Fibroblast of mammary gland (primary cell): ENCODE measurements at places on chromosomes 3 and 15.

- peak; percentile 64 for DNase-seq
Measured at GRCh38 chr3:11591391-11592282, 52.1 kb downstream of the VGLL4 start.

DNA sequence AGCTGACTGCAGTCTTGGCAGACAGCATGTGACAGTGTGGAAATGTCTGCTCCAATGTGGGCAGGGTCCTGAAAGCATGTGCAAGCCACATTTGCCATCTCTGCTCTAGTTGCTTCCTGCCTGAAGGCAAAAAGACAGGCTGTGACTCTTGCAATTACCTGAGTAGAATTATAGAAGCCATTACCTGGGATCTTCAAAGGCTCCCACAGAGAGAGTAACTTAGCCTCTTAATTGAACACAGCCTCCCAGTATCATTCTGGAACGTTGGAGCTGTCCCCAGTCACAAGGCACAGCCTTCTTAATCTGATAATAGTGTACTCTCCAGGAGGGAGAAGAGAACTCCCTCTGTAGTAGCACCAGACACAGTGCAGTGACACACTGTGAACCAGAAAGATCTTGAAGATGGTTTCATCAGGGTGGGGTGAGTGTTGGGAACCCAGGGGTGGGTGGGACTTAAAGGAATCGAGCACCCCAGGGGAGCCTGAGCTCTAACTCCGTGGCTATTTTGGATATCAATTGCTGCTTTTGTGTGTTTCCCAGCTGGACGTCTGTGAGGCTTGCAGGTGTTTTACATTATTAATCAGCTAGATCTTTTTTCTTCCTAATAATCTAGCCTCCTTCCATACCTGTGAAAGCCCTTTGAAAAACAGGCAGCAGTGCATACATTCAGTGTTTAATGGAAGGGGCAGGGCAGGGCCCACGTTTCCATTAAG is 40.6 kb upstream of the GLCE start:
- DNase-seq: no peak

- DNase-seq: peak; percentile 72
Measured at GRCh38 chr3:49377483-49377882, 19.3 kb upstream of the GPX1 start.

DNA sequence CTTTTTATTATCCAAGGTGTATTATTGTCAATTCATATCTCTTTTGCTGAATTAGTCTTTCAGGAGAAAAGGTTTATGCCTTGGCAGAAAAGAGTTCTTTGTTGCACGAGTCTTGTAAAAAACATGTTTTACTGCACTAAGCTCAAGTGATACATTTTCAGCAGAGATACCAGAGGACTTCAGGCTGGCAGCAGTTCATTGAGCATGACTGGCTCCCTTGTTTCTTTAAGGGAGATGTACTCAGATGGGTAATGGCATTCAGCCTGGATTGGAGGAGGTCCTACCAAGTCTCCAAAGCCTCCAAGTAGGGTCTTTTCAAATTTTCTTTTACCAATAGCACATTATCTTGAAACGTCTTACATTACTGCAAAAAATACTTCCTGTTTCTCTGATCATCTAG is 400.1 kb downstream of the NSUN3 start:
- no peak for DNase-seq

- no peak for DNase-seq
Measured at GRCh38 chr3:13536432-13536831, 12.5 kb upstream of the FBLN2 start.

GRCh38 chr3:189530822-189531221 is 100.4 kb upstream of the TP63 start:
- DNase-seq: peak; percentile 19

- no peak for DNase-seq
Measured at GRCh38 chr3:194231929-194232832, 96.2 kb downstream of the HES1 start.

DNA sequence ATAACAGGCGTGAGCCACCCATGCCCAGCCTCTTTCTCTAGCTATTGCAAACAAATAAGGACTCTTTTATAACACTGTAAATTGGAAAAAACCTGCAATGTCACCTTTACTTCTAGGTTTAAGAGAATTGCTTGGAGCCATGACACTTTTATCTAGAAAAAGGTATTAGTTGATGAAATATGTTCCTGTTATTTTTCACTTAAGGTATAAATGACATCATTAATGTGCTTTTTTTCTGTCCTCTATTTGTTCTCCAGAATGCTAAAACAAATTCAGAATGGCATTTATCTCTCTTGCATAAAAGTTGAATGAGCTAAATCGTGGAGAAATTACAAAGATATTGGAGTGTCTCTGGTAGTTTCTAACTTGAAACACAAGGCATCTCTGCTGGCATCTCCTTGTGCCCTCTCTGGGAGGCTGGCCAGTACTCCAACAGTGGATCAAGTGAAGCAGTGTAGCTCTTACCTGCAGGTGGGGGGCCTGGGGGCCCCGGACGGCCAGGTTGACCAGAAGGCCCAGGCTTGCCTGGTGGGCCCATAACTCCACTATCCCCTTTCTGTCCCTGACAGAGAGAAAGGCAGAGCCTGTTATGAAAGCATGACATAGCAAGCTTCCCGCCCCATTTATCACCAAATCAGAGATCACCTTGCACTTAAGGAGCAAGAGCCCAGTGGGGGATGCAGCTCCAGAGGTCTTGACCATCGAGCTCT is 38.6 kb downstream of the EAF1 start:
- DNase-seq: no peak

GRCh38 chr15:48416301-48416700 is 85.1 kb downstream of the DUT start:
- no peak for DNase-seq

- peak; percentile 77 for DNase-seq
Measured at GRCh38 chr3:184505076-184505878, 56.3 kb upstream of the EPHB3 start.

DNA sequence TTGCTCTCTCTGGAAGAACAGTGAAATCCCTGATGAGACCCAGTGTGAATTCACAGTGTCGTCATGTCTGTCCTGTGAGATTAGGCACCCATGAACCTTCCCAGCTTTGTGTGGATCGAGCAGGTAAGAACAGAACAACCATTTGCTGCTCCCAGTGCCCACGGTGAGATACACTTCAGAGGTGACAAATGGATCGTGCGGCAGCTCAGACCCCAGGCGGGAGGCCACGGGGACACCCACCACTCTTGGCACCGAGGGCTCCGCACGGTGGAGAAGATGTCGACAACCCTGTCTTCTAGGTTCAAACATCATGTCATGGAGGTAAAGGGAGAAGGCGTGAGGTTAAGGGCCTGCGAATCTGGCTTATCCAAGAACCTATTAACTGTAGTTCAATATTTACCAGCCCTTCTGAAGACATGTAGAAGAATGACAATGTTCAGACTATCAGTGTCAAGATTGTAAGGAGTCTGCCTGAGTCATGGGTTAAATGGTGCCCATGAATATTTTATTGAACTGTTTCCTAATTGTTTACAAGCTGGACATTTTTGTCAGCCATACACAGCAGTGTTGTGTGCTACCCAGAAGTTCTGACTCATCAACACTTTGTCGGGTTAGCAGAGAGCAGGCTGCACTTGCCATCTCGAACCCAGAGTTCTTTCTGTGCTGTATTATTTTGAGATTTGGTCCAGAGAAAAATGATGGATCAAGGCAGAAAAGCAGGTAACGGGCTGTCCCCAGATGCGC is 15.5 kb upstream of the PCSK6 start:
- DNase-seq: no peak

DNA sequence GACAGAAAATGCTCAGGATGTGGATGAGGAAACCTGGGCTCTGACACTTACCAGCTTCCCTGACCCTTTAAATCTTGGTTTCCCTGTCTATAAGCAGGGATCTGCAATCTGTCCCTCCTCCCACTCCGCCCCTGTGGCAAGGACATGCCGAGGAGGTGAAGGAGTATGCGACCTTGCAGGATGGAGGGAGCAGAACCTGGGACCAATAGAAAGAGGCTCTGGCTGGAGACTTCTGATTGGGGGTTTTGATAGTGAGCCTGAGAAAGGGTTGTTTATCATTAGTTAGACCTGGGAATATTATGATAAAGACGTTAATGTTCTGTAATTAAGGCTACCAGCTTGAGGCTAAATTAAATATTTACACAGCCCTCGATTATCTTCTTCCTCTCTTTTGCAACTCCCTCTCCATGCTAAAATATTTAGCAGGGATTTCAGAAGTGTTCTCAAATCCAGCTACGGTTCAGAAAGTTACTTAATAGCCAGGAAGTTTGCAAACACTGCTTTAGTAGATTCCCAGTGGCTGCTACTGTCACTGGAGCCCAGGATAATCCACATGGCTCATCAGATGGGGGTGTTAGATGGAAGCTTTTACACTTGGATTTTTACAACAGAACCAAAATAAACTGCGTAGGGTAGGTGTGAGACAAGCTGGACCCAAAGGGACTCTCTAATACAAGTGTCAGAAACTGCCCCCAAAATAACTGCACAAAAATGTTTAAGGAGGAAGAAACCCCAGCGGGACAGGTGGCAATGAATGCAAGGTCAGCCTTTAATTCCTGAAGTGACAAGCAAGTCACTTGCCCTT is 9.2 kb upstream of the PAQR5 start:
- DNase-seq: no peak

- DNase-seq: no peak
Measured at GRCh38 chr3:164460851-164461250, 617.4 kb downstream of the SI start.

GRCh38 chr3:128376516-128376915 is 90.2 kb downstream of the DNAJB8 start:
- DNase-seq: no peak

DNA sequence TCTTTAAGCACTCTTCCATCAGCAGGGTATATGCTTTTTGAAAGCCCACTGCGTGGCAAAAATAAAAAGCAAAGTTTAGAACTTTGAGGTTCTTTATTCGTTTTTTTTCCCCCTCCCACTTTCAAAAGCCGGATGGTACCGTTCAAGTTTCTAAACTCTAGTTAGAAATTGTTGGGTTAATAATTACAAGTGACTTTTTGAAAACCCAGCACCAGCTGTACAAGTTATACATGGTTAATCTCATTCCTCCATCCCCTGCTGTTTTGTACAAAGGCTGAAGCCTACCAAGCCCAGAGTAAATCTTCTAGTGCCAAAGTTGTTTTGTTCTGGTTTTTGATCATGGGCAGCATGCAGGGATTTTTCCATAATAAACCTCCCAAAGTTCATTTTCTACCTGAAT is 48.6 kb downstream of the WDR72 start:
- no peak for DNase-seq

- no peak for DNase-seq
Measured at GRCh38 chr15:85154061-85154460, 172.4 kb downstream of the PDE8A start.

DNA sequence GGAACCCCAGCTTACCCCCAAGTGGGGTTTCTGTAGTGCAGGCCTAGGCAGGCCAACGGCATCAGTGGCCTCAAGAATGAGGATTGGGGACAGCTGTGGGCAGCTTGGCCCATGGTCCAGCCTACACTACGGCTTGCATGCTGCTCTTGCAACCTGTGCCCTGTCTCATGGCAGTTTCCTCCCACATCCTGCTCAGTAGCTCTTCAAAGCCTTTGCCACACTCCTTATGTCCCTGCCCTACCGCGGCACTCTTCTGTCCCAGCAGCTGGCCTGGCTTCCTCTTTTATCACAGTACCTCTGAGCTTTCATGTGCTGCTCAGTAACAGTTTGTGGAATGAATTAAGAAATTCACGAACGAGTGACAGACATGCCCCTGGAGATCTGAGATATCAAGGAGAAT is 431.0 kb downstream of the EPHB1 start:
- DNase-seq: no peak

DNA sequence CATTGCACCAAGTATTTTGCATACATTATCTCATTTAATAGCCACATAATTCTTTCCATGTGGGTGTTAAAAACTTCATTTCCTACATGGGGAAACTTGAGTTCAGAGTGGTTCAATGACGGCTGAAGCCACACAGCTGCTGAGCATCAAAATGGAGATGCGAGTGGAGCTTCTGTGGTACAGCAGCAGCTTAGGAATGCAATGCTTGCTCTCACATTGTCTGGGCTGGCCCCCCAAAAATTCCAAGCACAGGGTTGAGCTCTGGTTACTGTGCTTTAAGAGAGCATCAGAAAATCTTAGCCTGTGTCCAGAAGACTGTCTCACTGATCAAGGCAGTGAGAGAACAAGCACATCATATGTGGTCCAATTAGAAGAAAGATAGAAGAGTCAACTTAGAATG is 57.4 kb upstream of the GADL1 start:
- DNase-seq: no peak

DNA sequence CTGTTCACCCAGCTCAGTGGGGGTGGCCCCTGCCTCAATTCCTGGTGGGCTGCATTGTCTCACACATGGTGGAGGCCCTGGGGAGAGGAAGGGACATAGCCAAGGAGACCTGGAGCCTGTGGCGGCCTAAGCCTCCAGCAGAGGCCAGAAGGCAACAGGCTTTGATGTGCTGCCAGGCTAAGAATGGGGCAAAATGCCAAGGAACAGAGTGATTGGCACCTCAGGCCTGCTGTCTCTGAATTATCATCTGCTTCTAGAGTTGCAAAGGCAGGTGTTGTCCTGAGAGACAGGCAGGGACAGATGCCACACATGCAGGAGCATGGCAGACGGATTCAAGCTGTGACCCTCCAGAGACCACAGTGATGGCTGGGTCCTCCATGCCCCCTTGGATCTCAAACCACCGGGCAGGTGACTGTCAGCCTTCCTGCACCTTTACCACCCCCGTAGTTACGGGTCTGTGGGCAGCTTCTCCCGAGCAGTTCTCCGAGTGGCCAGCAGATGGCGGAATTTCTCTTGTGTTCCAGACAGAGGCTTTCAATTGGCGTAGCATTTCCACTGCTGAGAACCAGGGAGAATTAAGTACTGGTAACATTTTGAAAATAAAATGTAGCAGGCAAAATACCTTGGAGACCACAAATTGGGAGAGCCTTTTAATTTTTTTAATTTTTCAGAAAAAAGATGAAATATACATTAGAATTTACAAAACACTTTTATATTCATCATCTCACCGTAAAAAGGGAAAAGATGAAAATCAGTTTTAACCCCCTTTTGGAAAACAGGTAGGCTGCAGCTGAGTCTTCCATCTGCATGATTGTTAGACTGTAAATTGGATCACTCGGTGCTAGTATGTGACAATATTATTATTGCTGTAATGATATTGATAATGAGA is 525.5 kb upstream of the CFAP20DC start:
- DNase-seq: peak; percentile 71

DNA sequence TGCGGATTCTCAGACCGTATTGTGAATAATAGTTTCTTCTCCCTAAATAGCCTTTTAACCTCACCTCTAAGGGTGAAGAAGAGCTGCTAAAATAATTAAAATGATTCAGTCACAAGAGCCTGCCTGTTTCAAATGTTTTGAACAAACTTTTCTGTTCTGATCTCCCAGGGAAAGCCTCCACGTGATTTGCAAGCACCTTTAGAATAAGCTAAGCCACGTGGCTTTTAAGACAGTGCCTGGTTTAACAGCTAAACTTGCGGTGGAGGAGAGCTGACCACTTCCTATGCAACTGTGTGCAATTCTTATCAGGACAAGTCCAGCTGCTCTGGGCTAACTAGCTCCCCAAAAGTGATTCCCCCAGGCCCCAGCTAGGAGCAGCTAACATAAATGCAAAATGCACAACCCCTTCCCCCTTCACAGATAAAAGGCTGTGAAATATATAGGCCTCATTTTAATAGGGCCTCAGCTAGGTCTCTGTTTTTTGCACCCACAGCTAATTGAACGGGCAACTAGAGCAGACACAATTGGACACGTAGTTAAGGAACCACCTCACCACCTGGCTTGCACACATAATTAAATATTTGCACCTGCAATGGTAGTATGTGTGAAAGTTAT is 401.2 kb upstream of the NR2F2 start:
- DNase-seq: no peak

GRCh38 chr3:120364821-120365220 is 15.7 kb upstream of the LRRC58 start:
- peak; percentile 33 for DNase-seq
